ENCODE measurements at places on chromosomes 3 and 15.

DNA sequence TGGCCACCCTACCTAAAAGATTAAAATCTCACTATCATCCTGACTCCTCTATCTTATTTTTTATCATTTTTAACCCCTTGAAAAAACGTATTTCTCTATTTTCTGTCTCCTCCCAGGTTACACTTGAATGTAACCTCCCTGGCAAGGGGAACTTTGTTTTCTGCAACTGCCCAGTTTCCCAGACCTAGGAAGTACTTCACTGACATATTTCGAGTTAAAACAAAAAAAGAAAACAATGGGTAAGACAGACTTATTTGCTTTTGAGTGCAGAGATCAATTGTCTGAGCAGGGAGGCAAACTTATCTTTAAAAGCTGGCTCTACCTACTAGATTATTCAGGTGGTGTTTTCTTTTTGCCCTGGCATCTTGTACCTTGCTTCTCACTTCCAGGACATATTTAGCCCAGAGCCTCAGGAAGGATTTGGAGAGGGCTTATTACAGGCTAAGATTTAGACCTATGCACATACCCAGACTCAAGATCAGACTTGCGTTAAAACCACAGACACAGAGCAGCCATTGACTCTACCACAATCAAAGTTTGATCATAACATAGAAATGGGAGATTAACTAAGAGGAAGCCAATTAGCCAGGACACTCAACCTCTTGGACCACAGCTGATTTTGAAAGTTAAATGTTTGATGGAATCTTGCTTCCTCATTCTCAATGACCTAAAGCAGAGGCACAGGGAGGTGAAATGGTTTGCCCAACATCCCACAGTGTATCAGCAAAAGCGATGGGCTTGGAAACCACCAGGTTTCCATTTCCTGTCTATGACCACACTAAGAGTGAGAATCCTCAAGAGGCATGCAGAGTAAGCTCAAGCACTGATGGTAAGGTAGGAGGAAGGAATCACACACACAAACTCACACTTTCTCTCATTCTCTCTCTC lies 169.5 kb upstream of the THBS1 start:
- DNase-seq, result no peak

GRCh38 chr3:65851827-65852226 lies 186.9 kb downstream of the MAGI1 start:
- DNase-seq, result no peak

- no peak for DNase-seq
These were observed 51.1 kb upstream of the MAP4 start for GRCh38 chr3:48067271-48067670.

DNA sequence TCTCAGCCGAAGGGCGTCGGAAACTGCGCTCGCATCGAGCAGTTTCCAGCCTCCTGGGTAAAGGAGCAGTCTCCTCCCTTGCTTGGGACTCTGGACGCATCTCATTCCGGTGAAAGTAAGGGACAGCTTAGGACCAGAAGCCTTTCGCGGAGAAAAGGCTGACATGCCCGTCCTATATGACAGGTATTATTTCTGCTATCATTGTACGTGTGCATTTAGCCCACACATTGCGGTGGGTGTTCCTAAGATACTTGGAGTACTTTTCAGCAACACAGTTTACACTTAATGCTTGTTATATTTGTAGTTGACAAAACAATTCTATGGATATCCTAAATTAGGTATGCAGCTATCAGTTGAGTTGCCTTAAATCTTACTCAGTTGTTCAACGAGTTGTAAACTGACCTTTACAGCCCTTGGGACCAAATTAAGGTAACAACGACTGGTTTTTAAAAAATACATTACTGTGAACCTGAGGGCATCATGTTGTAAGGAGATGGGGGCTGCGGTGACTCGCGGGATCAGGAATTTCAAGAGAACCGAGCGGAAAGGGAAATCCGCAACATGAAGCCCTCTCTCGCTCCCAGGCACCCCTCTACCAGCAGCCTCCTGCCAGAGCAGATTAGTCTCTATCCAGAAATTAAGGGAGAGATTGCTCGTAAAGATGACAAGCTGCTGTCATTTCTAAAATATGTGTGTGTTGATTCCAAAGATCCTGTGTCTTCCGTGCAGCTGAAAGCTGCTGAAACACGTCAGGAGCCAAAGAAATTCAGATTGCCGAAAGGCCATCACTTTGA lies 632 bp upstream of the COPS2 start:
- no peak for DNase-seq
